ENCODE measurements at places on chromosomes 16 and 17.
A peak's percentile ranks its signal among the peaks of the same experiment; 100 is the strongest.

DNA sequence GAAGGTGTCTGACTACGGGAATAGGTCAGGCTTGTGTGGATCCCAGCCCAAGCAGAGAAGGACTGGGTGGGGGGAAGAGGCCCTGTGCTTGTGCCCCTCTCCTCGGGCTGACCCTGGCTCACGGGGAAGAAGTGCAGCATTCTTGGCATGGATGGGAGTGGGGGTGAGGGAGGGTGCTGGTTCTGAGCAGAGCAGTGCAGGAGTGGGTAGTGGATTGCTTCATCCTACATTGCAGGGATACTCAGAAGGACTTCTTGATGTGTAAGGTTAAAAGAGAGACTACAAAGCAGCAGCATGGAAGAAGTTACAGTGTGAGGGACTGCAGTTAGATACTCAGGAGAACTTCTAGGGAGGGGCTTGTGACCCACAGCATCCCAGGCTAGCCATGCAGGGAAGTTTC is 2.1 kb downstream of the ARHGAP23 start:
- DNase-seq = no peak

DNA sequence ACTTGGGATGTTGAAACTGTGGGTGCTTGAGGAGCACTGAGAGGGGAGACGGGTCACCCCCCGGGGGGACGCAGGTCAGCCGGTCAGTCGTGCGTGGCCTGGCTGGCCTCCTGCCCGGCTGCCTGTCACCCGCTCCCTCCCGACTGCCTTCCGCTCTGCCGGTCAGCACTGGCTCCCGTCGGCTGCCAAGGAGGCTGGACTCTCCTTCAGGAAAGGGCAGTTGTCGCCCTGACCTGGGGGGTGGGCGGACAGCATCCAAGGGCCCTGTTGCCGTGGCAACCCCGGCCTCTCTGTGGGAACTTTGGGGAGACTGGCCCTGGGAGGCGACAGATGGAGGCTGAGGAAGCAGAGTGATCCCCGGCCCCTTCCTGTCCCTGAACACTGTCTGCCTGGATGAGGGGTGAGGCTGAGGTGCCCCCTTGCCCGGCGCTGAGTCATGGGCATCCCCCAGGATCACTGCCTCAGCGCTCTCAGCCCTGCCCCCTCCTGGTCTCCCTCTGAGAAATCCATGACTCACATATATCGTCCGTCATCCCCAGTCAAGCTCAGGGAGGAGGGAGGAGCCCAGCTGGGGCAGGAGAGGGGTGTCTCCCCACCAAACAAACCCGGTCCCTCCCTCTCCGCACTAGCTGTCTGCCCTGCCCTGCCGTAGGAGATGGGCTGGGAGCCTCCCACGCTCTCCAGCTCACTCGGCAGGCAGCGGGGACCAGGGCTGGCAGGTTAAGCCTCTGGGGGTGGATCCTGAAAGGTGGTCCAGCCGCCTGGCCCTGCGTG is at the start of gene ADGRG1:
TSS of gene ADGRG1 (plus strand) at position 623 of the 774 bp plus-strand sequence. CDS start 21,658 bp downstream, outside the sequence.
- DNase-seq = peak; percentile 85

GRCh38 chr17:40615068-40615840 is 32.4 kb downstream of the SMARCE1 start:
- peak; percentile 64 for DNase-seq

GRCh38 chr17:35289222-35289621 is 46.4 kb downstream of the SLFN5 start:
- DNase-seq = no peak

- peak; percentile 86 for DNase-seq
Observed at GRCh38 chr17:29155227-29155965, 24.8 kb downstream of the MYO18A start.

GRCh38 chr16:82963653-82964052 is 336.9 kb downstream of the CDH13 start:
- no peak for DNase-seq

DNA sequence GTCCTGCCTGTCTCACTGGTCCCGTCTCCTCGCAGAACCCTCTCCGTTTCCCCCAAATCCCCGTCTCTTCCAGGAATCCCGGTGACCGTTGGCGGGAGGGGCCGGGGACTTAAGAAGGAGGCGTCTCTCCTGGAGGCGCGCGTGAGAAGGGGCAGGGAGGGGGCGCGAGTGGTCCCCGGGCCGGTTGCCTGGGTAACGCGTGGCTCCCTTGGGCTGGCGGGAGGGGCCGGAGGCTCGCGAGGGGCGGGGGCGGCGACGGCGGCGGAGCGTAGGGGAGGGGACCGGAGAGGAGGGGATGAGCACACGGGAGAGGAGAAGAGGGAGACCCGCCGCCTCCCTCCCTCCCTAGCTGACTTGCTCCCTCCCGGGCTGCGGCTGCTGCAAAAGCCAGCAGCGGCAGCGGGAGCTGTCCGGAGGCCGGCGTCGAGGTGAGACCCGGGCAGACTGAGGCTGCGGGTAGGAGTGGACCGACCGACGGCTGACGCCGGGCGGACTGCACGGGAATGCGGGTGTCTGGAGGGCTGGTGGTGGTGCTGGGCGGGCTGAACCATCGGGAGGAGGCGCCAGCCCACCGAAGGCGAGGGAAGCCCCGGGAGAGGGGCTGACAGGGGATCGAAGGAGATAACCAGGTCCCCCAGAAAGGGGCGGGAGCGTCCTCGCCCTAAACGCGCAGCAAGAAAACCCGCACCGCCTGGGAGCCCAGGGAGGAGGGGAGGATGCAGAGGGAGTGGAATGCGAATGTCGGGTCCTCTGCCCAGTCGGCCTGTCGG is at the start of gene PRRT2:
TSS of gene PRRT2 (plus strand) at position 298 of the 770 bp plus-strand sequence. CDS start 862 bp downstream, outside the sequence.
- peak; percentile 77 for DNase-seq

Measured in activated CD4-positive, alpha-beta T cell treated with anti-CD3 and anti-CD28 coated beads for 36 hours (primary cell).